T47D (cell line): ENCODE measurements at places on chromosomes 3 and 15.

GRCh38 chr3:17432236-17432635 is 310.2 kb downstream of the TBC1D5 start:
- DNase-seq = no peak

GRCh38 chr3:113615976-113616375 is 80.5 kb downstream of the USF3 start:
- no peak for DNase-seq

DNA sequence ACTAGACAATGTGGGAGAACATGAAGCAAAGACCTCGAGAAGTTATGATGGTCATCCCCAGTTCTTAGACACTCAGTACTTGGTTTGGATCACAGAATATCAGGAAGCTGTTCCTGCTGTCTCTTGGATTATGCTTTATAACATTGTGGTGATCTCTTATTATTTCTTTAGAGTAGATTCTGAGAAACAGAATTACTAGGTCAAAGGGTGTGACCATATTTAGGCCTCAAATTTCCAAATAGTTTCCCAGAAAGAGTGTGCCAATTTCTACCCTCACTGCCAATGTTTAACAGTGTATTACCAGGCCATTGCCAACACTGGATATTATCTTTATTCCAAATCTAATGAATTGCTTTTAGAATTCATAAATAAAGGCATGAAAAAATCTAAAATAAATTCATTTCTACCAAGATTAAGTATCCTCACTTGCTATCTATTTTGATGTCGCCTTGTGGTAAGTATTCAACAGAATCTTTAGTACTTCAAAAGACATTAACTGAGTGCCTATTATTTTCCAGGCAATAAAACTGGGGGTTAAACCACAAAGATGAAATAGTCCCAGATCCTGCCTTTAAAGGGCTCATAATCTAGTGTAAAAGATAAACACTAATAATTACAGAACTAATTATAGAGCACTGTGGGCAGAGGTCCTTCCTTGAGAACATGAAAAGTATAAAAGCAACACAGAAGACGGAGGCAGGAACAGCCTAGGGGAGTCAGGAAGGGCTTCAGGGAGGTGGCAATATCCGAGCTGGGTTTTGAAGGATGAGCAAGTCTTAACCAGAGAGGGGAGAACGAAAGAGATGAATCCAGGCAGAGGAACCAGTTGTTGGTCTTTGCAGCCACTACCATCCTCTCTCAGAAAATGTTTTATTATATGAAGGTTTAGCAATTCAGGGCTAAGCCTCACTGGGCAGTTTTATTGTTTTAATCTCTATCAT is 86.8 kb downstream of the IGF2BP2 start:
- DNase-seq = no peak

GRCh38 chr3:143697975-143698374 is 150.3 kb downstream of the SLC9A9 start:
- no peak for DNase-seq

DNA sequence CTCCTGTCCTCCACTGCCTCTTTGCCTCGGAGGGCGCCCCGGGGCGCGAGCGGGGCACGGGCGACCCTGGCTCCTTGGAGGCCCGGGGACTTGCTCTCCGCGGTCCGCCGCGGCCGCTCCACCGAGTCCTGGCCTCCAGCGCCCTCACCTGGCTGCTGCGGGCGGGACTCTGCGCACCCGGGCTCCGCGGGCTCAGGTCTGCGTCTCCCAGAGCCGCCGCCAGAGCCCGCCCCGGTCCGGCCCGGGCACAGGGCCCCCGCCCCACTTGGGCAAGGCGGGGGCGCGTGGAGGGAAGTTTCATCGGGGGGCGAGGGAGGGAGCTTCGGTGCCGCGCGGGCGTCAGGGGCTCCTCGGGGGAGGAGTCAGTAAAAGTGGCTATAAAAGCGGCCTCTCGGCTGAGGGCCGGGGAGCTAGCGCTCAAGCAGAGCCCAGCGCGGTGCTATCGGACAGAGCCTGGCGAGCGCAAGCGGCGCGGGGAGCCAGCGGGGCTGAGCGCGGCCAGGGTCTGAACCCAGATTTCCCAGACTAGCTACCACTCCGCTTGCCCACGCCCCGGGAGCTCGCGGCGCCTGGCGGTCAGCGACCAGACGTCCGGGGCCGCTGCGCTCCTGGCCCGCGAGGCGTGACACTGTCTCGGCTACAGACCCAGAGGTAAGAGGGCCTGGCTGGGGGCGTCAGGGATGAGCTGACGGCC is at the start of gene CEMIP:
Gene CEMIP, plus strand, starts transcription at position 407 of the 694 bp plus-strand sequence. CDS start 94,510 bp downstream, outside the sequence.
- peak; percentile 86 for DNase-seq

DNA sequence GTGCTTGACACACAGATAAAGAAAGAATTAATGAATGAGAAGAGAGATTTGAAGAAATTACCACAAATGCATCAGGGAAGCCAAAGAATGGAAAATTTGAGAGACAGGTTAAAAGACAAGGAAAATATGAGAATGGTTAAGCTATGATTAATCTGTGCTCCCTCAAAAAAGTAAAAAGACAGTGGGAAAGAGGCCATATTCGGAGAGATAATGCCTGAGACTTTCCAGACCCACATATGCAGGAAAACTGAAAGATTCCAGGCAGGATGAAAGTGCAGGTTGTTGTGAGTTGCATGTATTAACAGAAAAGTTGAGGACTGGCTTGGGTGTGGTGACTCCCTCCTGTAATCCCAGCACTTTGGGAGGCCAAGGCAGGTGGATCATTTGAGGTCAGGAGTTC is 302.3 kb downstream of the UACA start:
- no peak for DNase-seq

- no peak for DNase-seq
Measured at GRCh38 chr15:100094127-100094510, 247.7 kb downstream of the ADAMTS17 start.

- DNase-seq = no peak
Measured at GRCh38 chr15:57395292-57395691, 19.0 kb downstream of the CGNL1 start.

DNA sequence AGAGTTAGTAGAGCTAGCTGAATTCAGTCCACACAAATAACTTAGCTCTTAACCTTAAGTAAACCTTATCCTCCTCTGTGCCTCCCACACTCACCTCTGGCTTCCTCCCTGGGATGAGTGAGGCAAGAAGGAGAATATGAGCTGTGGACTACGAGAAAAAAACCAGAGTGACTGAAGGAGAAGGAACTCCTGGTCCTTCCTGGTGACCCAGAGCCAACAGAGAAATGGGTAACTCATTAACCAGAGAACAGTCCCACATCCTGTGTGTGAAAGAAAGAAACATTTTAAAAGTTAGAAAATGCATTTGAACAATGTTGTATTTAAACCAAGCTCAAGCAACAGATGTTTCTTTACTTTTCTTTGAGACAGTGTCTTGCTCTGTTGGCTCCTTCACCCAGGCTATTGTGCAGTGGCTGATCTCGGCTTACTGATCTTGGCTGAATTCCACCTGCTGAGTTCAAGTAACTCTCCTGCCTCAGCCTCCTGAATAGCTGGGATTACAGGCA is 27.5 kb upstream of the FAM81A start:
- no peak for DNase-seq

- no peak for DNase-seq
Measured at GRCh38 chr3:141915766-141916165, 39.3 kb downstream of the ATP1B3 start.

- DNase-seq = no peak
Measured at GRCh38 chr3:176870451-176870850, 326.8 kb downstream of the TBL1XR1 start.

DNA sequence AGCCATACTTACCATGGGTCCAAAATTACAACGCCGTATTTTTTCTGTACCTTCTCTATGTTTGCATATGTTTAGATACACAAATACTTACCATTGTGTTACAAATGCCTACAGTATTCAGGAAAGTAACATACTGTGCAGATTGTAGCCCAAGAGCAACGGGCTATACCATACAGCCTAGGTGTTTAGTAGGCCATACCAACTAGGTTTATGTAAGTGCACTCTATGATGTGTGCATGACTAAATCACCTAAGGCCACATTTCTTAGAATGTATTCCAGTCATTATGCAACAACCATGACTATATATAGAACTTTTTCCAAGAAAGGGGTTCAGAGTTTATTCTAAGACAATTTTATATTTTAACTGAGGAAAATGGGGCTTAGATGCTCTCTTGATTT is 411.7 kb downstream of the MAGI1 start:
- no peak for DNase-seq

DNA sequence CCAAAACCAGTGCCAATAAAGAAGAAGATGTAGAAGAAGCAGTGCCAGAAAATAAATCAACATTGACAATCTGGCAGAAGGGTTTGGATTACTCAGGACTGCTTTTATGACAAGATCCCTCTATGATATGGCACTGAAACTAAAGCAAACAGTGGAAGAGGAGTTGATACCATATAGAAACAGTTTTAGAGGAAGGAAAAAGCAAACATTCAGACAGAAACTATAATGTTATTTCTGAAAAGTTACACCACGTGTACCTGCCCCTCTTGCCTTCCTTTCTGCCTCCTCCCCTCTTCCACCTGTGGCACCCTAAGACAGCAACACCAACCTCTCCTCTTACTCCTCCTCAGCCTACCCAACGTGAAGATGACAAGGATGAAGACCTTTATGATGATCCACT is 63.0 kb downstream of the SFMBT1 start:
- no peak for DNase-seq

DNA sequence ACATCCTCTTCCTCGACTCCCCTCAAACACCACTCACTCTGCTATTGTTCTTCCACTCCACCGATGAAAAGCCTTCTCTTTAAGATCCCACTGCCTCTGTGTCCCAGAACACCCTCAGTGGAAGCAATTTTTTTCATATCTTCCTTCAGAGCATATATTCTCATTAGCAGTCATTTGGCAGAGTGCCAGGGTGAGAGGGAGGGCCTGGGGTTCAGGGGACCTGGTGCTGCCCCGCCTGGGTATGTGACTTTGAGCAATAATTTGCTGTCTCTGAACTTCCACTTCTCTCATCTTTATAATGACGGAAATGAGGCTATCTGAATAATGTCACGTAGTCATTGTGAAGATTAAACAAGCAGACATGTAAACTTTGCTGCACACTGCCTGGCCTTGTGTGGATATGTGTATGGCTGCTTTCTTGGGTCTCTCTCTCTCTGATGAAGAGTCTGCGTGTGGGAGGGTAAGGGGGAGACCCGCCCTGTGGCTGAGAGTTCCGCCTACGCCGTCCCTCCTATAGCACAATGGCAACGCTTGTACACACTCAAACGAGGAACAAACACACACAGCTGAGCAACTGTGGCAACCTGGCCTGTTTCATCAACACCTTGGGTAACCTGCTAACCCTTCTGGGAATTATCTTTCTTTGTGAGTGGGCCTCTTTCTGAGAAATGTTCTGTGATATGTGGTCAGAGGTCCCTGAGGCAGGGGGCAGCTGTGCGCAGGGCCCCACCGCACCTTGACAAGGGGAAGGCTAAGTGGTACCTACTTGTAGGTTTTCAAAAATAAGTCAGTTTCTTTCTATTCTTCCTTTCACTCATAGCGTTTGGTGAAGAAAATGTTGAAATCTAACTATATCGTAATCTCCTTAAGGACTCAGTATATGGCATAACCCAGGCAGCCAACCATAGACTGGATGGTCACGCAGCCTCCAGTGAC is 369.8 kb downstream of the SV2B start:
- no peak for DNase-seq

DNA sequence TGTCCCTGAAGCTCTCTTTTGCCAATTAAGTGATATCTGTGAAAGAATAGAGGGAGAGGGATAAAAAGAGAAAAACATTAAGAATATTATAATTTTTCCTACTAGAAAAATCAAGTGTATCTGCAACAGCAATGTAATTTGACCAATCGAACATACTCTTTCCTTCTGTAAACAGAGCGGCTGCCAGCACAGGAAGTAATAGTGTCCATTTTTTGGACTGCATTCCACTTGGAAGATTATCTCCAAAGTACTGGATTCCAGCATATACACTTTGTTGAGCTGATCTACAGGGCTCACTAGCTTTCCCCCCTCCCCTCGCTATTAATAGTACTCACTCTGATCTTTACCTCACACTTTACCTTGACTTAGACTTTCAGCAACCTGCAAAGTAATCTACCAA is 90.4 kb downstream of the SUCLG2 start:
- no peak for DNase-seq

DNA sequence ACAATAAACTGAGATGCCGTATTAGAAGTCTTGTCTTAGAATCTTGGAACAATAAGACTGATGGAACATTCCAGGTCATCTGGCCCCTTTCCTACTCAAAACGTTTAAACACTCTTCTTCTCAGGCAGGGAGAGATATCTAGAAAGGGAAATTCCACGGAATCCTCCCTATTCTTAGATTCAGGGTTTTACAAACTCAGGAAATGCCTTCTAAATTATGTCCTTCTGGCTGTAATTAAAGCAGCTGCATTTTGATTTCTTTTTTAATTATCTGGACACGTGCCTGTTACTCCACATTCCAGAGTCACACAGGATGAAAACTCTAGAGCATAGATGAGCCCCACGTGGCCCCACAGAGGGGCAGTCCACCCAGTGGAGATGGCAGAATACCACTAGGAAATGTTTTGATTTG is 41.5 kb upstream of the MTMR10 start:
- DNase-seq = no peak

DNA sequence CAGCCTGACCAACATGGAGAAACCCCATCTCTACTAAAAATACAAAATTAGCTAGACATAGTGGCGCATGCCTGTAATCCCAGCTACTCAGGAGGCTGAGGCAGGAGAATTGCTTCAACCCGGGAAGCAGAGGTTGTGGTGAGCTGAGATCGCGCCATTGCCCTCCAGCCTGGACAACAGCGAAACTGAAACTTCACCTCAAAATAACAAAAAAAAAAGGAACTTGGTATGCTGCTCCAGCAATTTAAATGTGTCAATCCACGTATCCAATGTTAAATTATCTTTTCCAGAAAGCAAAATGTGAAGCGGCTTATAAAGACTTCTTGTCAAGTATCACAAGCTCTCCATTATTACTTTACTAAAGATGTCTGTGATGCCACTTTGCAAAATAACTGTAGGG is 9.9 kb upstream of the ARIH1 start:
- no peak for DNase-seq

DNA sequence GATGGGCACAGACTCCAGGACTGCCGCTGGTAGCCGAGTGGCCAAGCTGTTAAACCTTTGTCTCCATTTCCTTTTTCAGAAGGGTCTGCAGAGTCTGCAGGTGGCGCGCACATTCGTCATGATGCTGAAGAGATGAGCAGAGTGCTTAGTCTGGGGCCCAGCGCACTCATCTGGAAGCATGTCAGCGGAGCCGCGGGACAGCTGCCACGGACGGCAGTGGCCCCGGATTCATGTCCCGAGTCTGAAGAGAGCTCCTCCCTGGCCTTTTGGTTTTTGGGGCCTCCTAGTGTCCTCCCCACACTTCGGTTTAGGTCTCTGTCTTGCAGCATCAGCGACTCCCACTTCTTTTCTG is 42.6 kb downstream of the KLHL25 start:
- DNase-seq = no peak

DNA sequence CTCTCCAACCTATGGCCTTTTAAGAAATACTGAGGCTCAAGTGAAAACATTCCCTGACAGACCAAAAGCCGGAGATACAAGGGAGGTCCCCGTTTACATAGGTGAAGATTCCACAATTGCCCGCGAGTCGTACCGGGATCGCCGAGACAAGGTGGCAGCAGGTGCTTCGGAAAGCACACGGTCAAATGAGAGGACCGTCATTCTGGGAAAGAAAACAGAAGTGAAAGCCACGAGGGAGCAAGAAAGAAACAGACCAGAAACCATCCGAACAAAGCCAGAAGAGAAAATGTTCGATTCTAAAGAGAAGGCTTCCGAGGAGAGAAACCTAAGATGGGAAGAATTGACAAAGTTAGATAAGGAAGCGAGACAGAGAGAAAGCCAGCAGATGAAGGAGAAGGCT is 24.8 kb downstream of the SYNM start:
- DNase-seq = no peak

- no peak for DNase-seq
Measured at GRCh38 chr15:67831363-67831762, 6.1 kb downstream of the SKOR1 start.
